ENCODE measurements at places on chromosomes 5 and 9.

DNA sequence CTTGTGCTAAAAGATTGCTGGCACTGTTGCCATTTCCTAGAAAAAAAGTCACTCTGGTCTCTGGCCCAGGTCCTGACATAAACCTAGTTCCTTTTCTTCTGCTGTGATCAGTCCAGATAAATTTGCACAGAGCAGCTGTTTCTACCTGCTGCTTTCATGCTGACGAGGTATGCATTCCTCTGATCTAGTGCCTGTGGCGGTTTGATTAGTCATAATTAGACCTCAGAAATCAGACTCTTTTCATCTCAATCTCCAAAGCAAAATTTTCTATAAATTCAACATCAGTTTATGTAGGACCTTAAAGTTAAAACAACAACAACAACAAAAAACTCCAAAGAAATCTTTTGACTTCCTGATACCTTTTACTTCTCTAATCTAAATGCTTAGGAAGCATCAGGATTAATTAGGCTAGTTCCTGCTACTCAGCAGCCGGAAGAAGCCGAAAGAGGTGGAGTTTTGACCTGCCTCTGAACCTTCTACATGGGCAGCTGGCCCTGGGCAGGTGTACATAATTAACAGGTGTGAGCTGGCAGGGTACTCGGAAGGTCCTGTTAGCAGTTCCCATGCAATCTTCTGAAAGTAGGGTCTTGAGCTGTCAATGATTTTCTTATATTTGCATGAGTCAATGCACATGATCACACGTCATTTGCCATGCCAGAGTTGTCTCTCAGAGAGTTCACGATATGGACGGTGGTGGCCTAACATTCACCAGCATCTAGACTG, 83.3 kb upstream of the CCDC112 start:
- DNase-seq, result no peak

DNA sequence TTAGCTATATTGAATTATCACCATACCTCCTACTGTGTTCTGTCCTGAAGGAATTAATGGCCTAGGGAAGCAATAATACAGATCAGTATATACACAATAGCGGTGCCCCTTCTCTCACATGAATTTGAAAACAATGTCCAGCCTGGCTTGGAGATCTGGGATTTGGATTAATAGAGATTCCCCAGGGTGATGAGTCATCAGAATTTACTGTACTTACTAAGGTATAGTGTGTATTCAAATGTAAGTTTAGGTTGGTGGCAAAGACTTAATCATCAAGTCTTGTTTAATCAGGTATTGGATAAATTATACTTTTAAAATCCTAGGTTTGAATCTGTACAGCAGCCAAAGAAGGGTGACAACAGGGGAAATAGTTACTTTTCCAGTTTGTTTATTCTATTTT, 121.5 kb downstream of the FEM1C start:
- no peak for DNase-seq

GRCh38 chr9:123629531-123629930, 273.5 kb downstream of the CRB2 start:
- DNase-seq, result no peak

DNA sequence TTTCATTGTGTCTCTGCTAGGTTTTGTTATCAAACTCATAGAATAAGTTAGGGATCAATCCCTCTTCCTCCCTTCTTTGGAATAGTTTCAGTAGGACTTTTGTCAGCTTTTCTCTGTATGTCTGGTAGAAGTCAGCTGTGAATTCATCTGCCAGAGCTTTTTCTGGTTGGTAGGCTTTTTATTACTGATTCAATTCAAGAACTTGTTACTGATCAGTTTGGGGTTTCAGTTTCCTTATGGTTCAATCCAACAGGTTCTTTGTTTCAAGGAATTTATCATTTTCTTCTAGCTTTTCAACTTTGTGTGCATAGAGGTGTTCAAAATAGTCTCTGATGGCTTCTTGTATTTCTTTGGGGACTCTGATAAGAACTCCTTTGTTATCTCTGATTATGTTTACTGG, 221.7 kb downstream of the FGF10 start:
- no peak for DNase-seq

- DNase-seq, result no peak
Observed at GRCh38 chr5:169494941-169495548, 88.5 kb upstream of the SPDL1 start.

DNA sequence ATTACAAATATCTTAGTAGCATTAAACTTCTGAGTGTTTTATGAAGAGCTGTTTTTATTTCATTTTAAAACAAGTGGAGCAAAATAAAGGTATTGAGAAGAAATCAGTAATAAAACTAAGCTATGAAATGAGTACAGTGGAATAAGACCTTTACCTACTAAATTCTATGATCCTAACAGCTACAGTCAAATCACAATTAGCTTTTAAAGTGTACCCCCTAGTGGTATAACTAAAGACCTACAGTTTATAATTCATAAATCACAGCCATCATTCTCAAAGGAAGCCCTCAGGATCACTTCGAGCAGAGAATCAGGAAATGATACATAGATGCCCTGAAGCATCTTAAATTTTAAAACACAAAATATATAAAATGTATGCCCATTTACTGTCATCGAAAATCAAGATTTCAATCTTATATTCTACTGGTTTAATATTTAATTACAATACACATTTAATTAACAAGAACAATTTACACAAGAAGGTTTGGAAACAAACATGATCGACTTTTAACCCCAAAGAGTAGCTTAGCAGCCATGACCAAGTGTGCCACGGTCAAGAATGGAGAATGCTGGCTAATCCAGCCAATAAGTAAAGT, 12.3 kb downstream of the CCNH start:
- peak; percentile 57 for DNase-seq

- DNase-seq, result no peak
Observed at GRCh38 chr5:60972231-60972630, 27.2 kb downstream of the NDUFAF2 start.

- peak; percentile 87 for DNase-seq
Observed at GRCh38 chr5:134289509-134290113, 63.7 kb upstream of the PPP2CA start.

- DNase-seq, result no peak
Observed at GRCh38 chr5:33608344-33609041, 167.7 kb downstream of the TARS1 start.
